Esophagus squamous epithelium (tissue), 5 donors: ENCODE measurements at places on chromosomes 6 and 20.

GRCh38 chr20:35462351-35462750 lies 7.0 kb downstream of the CEP250 start:
- no peak for DNase-seq

DNA sequence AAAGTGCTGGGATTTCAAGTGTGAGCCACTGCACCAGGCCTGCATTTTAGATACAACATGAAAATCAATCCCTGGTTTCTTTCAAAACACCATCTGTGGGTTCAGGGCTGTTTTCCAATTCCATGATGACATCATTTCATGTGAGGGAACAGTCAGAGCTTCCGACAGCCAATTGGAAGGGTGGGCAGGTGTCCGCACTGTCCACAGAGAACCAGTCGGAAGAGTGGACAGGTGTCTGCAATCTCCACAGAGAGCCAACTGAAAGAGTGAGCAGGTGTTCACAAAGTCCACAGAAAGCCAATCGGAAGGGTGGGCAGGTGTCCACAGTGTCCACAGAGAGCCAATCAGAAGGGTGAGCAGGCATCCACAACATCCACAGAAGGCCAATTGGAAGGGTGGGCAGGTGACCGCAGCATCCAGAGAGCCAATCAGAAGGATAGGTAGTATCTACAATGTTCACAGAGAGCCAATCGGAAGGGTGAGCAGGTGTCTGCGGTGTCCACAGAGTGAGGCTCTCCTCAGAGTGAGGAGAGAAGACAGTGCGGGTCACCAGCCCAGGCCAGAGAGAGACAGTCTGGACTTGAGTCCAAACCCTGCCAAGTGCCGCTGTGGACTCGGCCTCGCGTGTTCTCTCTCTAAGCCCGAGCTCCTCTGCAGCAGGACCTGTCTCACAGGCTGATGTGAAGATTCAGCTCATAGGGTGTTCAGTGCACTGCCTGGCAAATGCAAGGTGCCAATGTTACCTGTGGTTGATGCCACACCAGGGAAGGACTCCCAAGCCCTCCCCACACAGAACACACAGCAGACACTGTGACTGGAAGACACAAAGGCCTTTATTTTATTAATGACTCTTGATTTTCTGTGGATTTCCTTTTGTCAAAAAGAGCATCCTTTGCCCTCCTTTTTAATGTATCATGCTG lies 57.3 kb downstream of the DLL1 start:
- DNase-seq = no peak

GRCh38 chr20:51871943-51872342 lies 69.6 kb upstream of the SALL4 start:
- no peak for DNase-seq

DNA sequence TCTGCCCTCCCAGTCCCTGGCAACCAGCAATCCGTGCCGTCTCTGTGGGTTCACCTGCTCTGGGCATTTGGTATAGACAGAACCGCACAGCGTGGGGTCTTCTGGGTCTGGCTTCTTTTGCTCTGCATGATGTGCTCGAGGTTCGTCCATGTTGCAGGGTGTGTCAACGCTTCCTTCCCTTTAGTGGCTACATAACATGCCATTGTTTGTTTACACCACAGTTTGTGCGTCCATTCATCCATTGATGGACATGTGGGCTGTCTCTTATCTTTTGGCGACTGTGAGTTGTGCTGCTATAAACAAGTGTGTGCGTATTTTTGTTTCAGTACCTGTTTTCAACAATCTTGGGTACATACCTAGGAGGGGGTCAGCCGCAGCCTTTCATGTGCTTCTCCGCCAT lies 149.5 kb upstream of the RPS6KA2 start:
- DNase-seq = no peak

GRCh38 chr6:22536122-22536521 lies 33.2 kb upstream of the HDGFL1 start:
- no peak for DNase-seq

GRCh38 chr6:137881522-137881886 lies 14.4 kb downstream of the TNFAIP3 start:
- DNase-seq = no peak

- DNase-seq = no peak
Measured at GRCh38 chr6:6663421-6664135, 75.1 kb downstream of the LY86 start.

DNA sequence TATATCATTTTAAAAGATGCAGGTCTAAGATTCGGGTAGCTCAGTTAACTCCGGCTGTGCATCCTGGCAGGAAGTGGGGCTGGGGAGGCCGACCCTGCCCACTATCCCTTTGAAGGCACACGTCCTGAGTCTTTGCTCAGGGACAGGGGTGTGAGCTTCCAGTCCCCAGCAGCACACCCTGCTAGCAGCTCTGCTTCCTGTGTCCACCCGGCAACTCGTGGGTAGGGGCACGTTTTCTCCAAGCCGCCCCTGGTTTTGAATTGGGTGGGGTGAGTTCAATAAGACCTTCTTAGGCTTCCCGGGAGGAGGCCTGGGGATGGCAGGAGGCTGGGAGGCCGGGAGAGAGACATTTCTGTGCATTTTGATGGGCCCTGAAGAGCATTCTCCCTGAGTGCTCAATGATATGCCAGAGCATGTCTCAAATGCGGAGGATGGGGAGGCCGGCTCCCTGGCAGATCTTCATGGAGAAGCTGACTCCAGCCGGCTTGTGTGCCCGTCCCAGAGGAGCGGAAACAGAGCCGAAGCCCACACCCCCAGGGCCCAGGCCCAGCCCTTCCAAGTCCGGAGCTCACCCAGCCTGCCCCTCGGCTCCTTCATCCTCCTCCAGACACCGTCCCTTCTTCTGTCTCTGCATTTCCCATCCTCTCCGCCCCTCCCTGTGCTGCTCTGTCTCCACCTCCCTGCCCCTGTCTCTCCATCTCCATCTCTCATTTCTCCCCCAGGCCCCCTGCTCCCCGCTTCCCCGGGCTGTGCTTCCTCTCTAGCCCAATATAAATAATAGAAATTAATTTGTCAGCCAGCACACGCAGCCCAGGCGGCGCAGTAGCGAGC lies 36.3 kb upstream of the ZFAND3 start:
- no peak for DNase-seq
